ENCODE measurements at places on chromosomes 6 and 20.
A peak's percentile ranks its signal among the peaks of the same experiment; 100 is the strongest.

DNA sequence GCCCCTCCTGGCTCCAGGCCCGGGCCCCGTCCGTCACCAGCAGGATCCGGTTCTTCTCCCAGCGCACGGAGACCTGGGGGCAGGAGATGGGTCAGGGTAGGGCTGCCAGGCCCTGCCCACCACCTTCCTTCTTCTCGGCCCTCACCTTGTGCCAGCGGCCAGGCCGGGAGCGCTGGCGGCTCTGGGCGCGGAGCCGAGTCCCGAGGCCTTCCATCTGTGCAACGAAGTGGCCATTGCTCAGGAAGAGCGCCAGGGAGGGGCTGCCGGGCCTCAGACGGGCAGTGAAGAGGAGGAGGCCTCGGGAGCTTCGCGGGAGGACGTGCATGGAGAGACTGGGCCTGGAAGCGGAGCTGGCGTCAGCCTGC, 7.9 kb downstream of the ADRM1 start:
- no peak for DNase-seq

GRCh38 chr6:32692019-32692418, 25.6 kb upstream of the HLA-DQB1 start:
- DNase-seq, result no peak

- peak; percentile 87 for DNase-seq
Observed at GRCh38 chr6:131949909-131950766, 1.0 kb downstream of the CCN2 start.

- no peak for DNase-seq
Observed at GRCh38 chr6:21887231-21888185, 294.0 kb downstream of the SOX4 start.

GRCh38 chr6:7402716-7403115, 13.1 kb downstream of the RIOK1 start:
- DNase-seq, result no peak

DNA sequence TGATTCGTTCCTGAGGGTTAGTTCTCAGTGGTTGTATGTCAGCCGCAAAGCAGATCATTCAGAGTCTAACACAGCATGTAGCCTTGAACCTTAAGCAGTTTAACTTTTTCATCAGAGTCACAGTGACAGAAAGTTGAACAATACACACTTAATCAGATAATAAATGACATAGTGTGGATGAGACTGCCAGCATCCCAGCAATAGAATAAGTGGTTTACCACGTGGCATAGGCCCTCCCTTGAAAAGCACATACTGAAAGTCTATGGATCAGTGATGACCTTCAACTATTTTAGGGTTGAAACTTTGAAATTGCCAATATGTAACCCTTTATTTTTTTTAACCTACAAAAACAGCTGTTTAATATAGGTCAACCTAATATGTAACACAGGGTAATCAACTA, 265.3 kb downstream of the ARHGAP18 start:
- DNase-seq, result no peak

DNA sequence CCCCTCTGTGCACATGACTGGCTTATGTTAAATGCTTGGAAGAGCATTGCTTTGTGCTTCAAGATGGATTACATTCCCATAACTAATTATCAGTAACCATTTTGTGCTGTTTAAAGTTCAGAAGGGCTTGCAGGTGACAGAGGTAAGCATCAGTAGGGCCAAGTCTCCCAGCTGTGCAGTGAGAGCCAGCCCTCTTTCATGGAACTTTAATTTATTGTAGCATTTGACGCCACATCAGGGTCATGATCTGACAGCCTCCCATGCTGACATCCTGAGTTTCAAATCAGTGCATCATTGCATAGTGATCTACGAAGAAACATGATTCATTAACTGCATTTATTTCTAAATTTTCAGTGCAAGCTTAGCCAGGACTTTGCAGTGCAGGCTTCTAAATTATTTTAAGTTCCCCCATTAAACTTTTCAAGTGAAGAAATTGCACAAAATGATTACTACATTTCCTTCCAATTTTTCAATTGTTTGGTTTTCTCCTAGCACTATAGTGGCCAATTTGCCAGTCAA, 380.9 kb downstream of the UTRN start:
- no peak for DNase-seq

- DNase-seq, result no peak
Observed at GRCh38 chr6:170116636-170117035, 174.2 kb downstream of the DLL1 start.

- DNase-seq, result no peak
Observed at GRCh38 chr6:19299129-19299528, 538.0 kb upstream of the ID4 start.

DNA sequence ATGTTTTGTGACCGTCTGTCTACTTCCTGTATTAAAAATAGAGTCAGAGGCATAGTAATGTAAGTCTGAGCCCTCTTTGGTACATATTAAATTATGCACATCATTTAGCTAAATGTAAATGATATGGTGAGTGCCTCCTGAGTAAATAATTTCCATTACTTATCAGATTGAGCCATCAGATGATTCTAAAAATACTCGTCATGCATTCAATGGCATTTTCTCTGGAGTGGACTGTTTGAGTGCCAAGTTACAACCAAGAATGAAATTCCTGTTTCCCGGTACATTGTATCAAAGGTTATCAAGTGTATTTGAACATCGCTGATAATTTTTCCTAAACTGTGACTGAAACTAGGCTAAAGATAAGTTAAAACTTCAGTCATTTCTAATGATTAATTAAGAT, 81.0 kb downstream of the AKAP7 start:
- DNase-seq, result no peak

DNA sequence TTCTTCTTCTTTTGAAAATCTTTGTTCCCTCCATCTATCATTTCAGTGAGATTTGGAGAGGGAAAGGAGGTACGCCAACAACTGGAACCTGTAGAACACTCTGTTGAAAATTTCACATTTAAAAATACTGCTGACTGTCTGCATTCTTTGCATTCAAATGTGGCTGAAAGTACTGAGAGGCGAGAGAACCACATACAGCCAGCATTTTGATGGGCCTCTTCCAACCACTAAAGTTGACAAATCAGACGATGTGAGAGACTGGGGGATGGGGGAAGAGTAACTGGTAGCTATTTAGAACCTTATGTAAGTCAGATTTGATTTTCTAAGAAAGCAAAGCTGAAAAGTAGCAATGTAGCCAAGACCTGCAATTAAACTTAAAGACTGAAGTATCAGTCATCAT, 77.5 kb downstream of the FKBP5 start:
- DNase-seq, result no peak

DNA sequence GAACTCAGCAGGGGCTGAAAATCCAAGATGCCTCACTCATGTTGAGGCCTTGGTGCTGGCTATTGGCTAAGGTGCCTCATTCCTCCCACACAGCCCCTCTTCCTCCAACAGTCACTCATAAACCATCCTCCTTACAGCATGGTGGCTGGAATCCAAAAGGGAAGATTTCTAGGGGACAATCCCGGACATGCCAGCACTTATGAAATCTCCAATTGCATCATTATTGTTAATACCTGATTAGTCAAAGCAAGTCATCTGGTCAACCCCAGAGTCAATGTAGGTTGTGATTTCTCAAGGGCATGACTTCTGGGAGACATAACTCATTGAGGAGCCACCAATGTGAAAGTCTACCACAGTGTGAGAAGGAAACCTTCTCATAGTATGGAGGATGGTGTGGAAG, 506.6 kb upstream of the NOX3 start:
- DNase-seq, result no peak

DNA sequence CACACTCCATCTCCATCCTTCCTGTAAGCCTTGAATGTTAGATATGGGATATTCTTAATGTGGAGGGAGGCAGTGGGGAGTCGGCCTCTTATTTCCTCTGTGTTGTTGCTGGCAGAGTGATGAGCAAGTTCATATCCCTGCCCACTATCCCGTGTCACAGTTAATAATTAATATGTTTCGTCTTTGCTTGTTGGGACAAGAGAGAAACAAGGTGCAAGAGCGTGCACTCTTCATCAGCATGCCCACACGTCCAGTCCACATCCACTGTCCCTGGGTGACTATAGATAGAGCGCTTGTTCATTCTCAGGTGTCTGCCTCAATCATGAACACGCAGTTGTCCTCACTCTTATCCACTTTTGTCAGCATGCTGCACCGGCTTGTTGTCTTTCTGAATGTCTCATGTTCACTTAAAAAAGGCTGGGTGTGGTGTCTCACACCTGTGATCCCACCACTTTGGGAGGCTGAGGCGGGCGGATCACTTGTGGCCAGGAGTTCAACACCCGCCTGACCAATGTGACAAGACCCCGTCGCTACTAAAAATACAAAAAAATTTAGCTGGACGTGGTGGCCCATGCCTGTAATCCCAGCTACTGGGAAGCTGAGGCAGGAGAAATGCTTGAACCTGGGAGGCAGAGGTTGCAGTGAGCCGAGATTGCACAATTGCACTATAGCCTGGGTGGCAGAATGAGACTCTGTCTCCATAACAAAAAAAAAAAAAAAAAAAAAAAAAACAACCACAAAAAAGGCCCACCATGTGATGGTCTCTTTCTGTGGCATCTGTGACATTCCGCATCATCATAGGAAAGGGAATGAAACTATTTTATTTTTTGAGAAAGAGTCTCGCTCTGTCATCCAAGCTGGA, 34.2 kb downstream of the PPP1R3G start:
- DNase-seq, result no peak

DNA sequence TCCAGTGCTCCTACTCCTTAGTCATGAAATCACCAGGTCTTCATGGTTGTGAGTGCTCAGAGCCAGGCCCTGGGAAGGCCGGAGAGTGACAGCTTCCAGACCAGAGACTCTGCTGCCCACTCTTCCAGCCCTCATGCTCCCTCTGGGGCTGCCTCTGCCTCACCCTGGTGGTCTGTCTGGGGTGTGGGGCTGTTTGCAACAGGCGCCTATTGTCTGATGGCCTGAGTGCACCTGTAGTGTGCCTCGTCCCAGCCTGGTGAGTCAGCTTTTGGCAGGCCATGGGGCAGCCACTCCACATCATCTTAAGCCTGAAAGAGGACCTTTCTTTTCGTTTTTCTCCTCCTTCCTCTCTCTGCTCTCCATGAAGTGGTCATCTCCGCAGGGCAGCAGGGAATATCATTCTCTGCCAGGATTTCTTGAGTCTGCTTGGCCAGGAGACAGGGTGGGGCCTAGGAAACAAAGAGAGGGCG, 173.8 kb downstream of the VEGFA start:
- DNase-seq, result no peak

- DNase-seq, result no peak
Observed at GRCh38 chr6:85679445-85680123, 36.9 kb upstream of the SYNCRIP start.

GRCh38 chr6:136846046-136846445, 23.7 kb downstream of the PEX7 start:
- DNase-seq, result peak; percentile 39

DNA sequence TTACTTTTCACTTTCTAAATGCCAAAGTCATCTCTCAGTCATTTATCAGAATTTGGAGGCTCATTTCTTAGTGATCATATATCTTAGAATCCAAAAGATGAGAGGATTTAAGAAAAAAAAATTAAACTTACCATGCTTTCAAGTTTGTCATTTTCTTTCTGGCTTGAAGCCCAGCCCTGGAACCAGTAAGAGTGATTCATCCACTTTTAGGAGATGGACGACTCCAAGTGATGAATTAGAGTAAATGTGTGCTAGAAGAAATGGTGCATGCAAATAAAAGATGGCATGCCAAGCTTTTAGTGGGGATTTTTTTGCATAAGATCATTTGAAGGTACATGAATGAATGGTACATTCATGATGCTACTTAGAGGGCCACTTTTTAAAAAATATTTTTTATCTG, 20.1 kb downstream of the PLCB1 start:
- DNase-seq, result no peak

DNA sequence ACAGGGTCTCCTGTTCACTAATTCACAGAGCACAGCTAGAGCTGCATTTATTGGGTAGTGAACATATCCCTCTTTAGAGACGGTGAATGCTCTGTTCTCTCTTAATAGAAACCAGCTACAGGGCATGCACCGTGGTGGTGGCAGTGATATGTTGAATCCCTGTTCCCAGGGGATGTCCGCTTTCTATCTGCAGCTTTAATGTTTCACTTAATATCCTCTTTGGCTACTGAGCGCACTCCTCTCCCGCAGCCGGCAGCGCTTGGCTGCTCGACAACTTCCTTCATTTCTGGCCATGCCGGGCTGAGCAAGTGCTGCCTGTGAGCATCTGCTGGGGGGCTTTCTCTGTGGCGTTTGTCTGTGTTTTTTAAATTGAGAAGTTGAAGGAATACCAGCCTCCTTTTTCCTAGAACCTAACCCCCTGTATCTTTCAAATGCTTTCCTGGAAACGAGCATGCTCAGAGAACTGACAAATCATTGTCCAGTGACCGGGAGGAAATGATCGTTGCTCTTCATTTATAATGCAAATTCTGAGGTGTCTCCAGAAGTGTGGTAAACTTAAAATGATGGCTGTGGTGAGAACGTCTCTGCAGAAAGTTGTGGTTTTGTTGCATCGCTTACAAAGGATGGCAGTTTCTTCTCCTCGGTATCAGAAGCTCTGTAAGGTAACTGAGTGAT, 297.9 kb downstream of the UTRN start:
- DNase-seq, result no peak

- no peak for DNase-seq
Observed at GRCh38 chr20:61693055-61693600, 372.6 kb downstream of the TAF4 start.

DNA sequence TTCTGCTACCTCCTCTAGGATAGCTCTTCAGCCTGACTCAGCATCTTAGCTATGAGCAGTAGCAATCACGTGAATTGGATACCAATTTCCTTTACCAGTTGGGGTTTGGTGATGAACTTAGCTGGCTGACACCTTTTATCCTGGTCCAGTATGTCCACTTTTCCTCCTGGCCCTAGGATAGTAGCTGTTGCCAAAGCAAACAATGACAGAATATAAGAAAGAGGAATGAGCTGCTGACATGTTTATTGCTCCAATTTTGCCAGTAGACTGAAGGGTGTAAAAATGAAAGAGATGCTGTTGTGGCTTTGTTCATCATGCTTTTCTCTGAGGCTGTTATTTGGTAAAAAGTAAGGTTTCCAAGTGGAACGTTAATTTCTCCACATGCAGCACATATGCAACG, 168.3 kb upstream of the JAG1 start:
- DNase-seq, result no peak

DNA sequence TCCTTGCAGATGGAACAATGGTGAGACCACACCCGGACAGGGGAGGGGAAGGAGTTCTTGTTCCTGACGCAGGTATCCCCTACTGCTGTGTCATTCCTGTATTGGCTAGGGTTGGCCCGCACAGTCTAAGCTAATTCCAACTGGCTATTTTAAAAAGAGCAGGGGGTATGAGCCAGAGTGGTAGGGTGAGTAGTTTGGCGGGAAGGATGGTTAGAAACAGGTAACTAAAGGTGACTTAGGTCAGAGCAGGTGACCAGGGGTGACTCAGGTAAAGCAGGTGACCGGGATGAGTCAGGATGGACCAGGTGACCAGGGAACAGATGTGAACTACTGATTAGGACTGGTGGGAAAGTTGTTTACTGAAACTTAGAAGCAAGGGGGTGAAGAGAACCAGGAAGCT, 58.0 kb downstream of the ZNF292 start:
- no peak for DNase-seq

- DNase-seq, result no peak
Observed at GRCh38 chr6:33313709-33314514, at the start of gene TAPBP. TSS of gene TAPBP (minus strand) at chr6:33314078. CDS start at chr6:33314041, 37 bp downstream.

DNA sequence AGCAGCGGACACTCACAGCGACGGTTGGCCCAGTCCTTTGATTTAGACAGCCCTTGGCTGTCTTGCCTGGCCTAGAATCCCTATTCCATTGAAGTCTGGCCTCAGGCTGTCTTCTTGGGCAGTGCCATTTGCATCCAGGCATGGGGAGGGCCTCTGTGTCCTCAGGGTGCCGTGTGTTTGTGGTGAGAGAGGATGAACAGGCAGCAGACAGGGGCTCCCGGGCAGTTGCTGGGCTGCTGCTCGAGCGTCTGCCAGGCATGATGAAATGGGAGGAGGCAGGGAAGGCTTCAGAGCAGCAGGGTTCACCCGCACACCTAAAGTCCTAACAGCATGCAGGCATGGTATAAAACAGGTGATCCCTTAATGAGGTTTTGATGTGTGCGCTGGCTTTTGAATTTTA, 126.9 kb downstream of the SOBP start:
- DNase-seq, result no peak
